Umbilical cord (tissue), 2 donors: ENCODE measurements at places on chromosomes 4 and X. TPM values are rescaled to one million over a fixed set of nuclear protein-coding genes. Genes with fewer than 3 reads are reported as not detected.

- no peak for DNase-seq
Measured at GRCh38 chr4:129323658-129324057, 227.7 kb downstream of the C4orf33 start.

DNA sequence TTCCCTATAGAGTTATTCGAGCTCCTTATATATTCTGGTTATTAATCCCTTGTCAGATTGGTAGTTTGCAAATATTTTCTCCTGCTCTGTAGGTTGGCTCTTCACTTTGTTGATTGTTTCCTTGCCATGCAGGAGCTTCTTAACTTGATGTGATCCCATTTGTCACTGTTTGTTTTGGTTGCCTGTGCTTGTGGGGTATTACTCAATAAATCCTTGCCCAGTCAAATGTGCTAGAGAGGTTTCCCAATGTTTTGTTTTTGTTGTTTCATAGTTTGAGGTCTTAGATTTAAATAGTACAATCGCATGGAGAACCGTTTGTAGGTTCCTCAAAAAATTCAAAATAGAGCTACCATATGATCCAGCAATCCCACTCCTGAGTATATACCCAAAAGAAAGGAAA, 2.3 kb upstream of the SYTL5 start:
- DNase-seq, result no peak

DNA sequence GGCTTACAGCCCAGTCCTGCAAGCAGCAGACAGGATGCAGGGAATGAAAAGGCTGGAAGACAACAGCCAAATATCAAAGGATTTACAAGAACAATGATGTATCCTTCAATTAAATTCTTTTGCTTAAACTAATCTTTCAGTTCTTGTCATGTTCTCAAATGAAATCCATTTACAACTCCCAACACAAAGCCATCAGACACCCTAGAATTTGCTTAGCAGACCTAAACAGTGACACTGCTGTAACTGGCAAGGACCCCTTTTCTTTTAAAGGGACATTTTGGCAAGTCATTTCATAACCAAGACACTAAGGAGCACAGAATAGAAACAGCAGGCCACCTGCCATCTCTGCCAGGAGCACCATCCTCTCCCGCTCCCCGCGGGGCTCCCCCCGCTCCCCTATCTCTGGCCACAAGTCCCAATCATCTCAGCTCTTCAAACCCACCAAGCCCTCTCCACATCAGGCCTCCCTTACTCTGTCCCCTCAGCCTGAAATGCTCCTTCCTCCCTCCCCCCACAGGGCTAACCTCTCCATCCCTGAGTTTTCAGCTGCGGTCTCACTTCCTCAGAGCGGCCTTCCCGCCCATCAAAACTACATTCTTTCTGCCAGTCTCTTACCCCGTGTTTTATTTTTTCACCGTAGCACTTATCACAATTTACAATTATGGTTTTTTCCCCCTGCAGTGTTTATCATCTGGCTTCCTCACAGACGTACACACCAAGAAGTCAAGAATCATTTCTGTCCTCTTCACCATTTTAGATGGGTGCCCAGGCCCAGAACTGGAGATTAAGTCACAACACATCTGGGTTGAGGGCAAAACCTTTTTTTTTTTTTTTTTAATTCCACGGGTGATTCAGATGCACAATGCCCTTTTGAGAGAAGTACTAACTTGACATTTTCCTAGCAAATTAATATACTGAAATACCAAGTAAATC, 45.8 kb downstream of the TSPAN5 start:
- DNase-seq, result no peak

The DGAT2L6 gene
- total RNA-seq, result 0.96 TPM

The TMEM35A gene
- 3.1 TPM for total RNA-seq

The NUDT11 gene
- 4.3 TPM for total RNA-seq

The GLRA2 gene
- 2.9 TPM for total RNA-seq

The CXCL3 gene
- total RNA-seq, result 7.0 TPM
